ENCODE measurements at places on chromosomes 2 and 18.

DNA sequence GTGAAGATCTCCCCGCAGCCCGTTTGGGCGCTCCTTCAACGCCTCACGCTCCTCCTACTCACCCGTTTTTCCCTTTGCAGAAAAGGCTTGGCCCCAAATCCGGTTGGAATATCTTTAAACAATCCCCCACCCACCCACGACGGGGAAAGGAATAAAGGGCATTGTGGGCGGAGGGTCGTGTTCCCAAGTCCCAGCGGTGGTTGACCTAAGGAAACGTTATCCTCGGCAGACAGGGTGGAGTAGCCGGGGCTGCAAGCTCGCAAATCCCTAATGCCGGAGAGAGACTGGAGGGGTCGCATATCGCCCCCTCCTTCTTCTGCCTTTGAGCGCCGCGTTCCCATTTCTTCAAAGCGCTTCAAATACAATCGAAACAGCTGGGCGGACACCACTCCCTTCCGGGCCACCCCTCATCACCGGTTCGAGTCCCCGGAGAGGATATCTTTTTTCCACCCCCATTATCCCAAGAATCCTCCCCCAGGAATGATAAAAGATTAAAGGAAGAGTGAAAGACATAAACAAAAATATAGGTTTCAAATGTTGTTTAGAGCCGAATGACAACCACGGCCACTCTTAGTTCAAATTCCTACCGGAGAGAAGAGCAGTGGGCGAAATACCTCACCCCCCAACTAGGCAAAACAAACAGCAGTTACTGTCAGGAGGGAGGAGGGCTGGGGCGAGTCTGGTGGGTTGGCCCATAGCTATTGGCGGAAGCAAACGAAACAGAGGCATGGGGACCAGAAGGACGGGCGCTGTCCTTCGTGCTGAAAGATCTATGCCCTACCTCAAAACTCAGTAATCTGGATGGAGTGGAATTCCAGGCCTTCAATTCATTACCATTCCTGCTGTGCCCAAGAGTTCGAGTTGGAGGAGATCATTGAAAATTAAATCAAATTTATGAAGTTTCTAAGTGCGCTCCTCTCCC lies 2.8 kb upstream of the GAD1 start:
- no peak for DNase-seq

DNA sequence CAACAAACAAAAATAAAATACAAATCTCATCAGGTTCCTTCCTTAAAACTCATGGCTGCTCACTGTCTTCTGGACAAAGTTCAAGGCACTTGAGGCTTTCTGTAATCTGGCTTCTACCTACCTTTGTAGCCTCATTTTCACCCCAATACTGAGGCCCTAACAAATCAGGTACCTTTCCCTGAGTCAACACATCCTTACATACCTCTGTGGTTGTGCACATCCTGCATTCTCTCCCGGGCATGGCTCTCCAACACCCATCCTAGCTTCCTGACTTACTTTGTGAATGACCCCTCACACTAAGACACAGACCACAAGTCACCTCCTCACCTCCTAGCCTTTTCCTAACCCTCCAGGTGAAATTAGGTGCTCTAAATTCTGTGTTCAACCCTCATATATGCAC lies 190.9 kb downstream of the PID1 start:
- no peak for DNase-seq

GRCh38 chr2:170523506-170523905 lies 191.6 kb upstream of the SP5 start:
- no peak for DNase-seq

- DNase-seq = peak; percentile 49
These were observed 10.0 kb downstream of the HK2 start for GRCh38 chr2:74843899-74844298.

Measured in T-helper 2 cell treated with Interferon-gamma antibody and Interleukin-4, amounts not matched to agents 5 μg/mL and 100 μg/mL, for 36 hours (primary cell).